ENCODE measurements at places on chromosomes 1 and 21.

GRCh38 chr21:46120301-46121285 is 22.7 kb downstream of the COL6A2 start:
- no peak for DNase-seq

DNA sequence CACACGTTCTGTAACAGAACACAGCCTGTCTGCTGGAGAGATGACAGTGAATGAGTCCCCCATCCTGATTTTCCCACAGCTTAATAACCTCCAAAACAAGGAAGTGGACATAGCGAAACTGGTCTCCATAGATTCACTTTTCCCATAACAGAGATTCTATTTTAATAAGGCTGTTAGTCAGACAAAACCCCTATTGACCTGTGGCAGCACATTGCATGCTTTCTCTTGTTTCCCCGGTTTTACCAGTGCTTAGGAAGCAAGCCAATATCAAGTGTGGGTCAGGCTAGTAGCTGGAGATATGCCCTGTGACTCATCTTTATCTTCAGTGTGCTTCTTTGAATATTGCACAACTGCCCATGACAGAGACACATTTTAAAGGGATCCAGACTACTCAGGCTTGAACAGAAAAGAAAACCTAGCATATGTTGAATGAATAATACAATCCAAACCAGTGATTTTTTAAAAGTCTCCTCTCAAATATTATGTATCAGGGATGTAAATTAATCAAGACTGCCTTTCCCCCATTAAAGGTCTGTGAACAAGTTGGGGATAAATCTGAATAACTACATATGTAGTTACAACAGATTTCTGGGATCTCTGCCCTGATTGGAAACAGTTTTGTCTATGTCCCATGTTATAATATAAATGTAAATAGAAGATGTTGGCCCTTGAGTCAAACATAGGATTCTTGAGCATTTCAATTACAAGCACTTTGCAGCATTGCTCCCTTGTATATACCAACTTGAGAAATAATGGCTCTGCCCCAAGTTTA is 11.9 kb upstream of the CLDN8 start:
- no peak for DNase-seq

- no peak for DNase-seq
Measured at GRCh38 chr1:29396438-29397255, 160.3 kb downstream of the PTPRU start.

DNA sequence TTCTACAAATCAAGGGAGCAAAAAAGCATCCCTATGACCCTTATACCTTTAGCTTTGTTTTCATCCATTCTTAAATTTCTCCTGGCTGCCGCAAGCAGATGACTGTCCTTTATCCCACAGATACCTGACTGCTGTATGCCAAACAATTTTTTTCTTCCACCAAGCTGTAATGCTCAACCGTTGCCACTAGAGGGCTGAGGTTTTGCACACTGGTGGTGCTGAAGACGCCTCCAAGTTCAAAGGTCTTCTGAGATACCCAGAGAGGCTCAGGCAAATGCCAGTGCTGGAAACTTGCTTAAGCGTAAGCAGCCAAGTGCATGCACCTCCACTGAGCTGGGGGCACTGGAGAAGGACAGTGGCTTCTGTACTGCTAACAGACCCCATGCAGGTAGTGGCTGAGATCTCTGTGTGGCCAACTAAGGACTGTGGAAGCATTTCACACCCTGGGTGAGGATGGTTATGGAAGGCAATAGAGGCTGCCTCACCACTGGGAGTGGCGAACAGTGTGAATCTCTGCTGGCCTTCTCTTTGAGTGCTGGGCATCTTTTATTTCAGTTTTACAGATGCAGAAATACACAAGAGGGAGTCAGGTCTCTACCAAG is 28.5 kb downstream of the CNIH3 start:
- peak; percentile 24 for DNase-seq

- DNase-seq, result no peak
Measured at GRCh38 chr1:187070076-187070475, 241.3 kb downstream of the PLA2G4A start.

- no peak for DNase-seq
Measured at GRCh38 chr1:222940906-222941305, 126.1 kb downstream of the DISP1 start.

- no peak for DNase-seq
Measured at GRCh38 chr1:112470966-112471365, 37.8 kb upstream of the WNT2B start.

DNA sequence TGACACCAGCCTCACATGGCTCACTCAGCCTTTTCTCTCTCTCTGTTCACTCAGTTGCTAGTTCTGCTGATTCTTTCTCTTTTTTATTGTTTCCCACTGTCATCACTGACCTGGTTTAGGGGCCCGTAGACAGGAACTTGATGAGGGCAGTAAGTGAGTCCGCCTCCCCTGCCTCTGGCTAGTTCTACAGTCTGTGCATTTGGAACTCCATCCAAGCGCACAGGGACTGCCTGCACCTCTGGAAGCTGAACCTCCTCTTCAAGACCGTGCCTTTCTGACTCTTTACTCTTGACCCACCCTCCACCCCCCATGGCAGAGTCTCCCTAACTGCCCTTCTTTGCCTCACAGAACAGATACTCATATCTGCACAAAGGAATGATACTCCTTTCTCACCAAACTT is 4.2 kb downstream of the TENT5C start:
- DNase-seq, result no peak

DNA sequence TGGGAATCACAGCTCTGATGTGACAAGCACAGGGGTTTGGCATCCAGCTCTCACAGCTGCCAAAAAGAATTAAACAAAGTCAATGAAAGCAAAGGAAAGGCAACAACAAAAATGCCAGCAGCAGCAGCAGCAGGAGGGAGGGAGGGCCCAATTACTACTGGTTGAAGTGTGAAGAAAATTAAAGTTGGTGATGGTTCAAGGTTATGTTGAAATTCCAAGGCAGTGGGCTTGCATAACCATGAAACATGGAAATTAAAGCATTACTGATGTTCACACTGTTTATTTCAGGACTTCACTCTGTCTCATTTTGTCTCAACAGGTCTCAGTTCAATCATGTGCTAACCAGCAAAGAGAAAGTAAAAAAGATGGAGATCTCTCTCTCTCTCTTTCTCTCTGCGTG is 220.3 kb upstream of the LYPLAL1 start:
- DNase-seq, result no peak

GRCh38 chr1:34671887-34672286 is 83.0 kb upstream of the GJB5 start:
- DNase-seq, result no peak

DNA sequence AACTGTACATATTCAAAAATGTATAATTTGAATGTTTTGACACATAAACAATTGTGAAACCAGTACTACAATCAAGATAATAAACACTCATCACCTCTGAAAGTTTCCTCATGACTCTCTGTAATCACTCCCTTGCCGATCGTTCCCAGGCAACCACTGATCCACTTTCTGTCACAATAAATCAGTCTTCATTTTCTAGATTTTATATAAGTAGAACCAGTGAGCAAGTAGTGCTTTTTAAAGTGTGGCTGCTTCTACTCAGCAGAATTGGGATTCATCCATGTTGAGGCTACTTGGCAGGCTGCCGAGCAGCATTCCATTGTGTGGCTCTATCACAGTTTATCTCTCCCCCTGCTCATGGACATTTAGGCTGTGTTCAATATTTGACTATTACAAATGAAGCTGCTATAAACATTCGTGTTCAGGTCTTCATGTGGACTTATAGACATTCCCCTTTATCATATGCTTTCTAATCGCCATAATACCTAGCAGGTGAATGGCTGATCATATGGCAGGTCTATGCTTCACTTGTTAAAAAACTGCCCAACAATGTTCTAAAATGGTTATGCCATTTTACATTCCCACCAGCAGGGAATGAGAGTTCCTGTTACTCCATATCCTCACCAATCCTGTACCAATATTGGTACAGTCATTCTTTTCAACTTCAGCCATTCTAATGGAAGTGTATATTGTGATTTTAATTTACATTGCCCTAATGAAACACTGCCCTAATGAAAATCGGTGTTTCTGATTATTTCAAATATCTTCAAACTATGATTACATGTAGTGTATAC is 20.5 kb downstream of the TEX38 start:
- no peak for DNase-seq

GRCh38 chr1:226534645-226535044 is 13.9 kb upstream of the STUM start:
- no peak for DNase-seq

Measured in GM12878 (cell line).